Endodermal cell (in vitro differentiated cells): ENCODE measurements at places on chromosomes 4 and X. TPM values are rescaled to one million over a fixed set of nuclear protein-coding genes. Genes with fewer than 3 reads are reported as not detected.

DNA sequence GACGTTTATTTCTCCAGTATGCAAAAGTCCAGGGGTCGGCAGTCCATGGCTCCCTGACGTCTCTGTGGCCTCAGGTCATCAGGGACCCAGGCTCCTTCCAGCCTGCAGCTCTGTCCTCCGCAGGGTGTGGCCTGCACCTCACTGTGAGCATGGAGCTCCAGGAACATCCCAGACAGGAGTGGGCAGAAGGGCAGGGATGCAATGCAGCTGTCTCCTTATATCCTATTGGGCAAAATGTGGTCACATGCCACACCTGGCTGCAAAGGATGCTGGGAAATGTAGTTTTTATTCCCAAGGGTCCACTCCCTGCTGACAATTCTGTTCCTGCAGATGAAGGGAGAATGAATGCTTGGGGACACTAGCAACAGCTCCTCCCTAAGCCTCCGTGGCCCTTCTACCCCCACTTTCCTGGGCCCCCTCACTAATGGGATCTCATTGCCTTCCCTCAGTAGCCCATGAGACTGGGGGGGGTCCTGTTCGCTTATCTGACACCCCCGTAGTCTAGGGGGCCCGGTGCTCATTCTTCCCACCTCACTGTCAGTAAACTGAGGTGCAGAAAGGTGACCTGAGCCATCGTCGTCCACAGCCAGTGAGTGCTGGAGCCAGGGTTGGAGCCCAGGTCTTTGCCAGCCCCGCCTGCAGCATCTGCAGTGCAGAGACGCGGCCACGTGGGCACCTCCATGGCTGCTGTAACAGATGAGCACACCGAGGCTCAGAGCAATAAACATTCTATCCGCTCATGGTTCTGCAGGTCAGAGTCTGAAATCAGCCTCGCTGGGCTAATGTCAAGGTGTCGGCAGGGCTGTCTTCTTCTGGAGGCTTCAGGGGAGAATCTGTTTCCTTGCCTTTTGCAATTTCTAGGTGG is 5.9 kb upstream of the GRPEL1 start:
- H3K36me3 ChIP-seq: no peaks in the 10 kb centered on the region
- H3K4me3 ChIP-seq: no peak overlapping the region
- no peak overlapping the region for H3K27ac ChIP-seq
- H3K4me1 ChIP-seq: no peaks in the 10 kb centered on the region
- DNase-seq: peak; percentile 86

TLR3 gene
- not detected in 3 replicates for total RNA-seq

DNA sequence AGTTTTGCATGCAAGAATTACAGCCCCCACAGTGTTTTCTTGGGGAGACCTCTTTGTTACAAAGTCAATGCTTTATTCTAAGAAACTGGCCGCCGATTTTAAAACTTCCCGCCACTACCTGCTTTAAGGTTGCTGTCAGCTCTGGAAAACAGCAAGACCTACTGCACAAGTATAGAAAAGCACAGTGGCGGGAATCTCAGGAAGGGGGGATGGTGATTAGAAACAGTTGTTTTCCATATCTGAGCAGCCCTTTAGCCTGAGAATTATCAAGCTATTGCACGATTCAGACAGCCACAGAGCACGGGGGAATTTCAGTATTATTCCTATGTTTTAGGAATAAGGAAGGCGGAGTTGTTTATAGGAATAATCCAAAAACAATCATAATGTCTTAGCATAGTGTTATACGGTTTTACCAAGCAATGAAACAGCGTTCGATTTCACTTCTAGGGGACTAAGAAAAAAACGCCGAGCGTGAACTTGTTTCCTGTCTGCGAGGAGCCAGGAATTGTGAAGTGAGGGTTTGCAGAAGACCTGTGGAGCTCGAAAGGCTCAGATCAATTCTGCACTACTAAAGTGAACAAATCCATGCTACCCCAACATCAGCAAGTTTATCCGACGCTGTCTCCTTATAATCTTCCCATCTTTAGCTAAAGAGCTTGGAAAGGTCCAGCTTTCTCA is 81.3 kb downstream of the HMGN5 start:
- H3K27me3 ChIP-seq: peaks cover 21% of the 10 kb centered on the region
- H3K4me1 ChIP-seq: no peaks in the 10 kb centered on the region
- peak overlapping the region; percentile 7 for H3K27ac ChIP-seq
- no peaks in the 10 kb centered on the region for H3K36me3 ChIP-seq
- H3K4me3 ChIP-seq: peak overlapping the region; percentile 94

DNA sequence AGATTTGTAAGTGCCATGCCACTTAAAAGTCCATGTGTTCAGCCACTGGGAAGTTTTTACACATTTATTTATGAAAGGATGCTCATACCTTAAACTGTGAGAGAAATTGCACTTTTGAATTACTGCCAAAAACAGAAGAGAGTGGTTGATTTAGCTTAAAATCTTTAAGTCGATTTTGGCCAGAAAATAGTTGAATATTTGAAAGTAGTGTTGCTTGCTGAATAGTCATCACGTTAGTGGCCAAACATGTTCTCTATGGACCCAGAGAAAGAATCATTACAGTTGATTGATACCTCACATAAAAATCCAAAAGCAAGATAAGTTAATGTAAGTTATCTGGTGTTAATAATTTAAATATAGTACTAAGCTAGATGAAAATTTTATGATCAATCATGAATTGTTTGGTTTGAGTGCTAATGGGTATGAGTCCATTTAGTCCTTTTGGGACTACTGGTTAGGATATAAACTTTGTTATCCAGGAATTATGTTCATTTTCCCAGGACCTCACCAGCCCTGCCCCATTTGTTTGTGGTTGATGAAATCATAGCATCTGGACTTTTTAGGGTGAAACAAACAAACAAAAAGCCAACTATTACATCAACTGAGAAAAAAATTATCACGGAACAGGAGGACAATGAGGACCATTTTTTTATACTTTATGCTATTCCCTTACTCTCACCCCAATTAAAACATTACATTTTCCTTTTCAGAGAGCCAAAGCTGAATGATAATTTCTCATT is 6.3 kb downstream of the GIMD1 start:
- DNase-seq: no peak
- H3K27me3 ChIP-seq: no peaks in the 10 kb centered on the region
- H3K36me3 ChIP-seq: no peaks in the 10 kb centered on the region
- no peak overlapping the region for H3K27ac ChIP-seq
- H3K4me1 ChIP-seq: no peaks in the 10 kb centered on the region

GPR119 gene
- total RNA-seq: not detected in 2 replicates

GRCh38 chr4:1294891-1295290 is 5.2 kb downstream of the MAEA start:
- H3K27ac ChIP-seq: no peak overlapping the region
- H3K4me3 ChIP-seq: no peak overlapping the region
- no peaks in the 10 kb centered on the region for H3K27me3 ChIP-seq
- peaks cover 10% of the 10 kb centered on the region for H3K36me3 ChIP-seq

GRCh38 chr4:94461506-94461905 is 9.8 kb downstream of the PDLIM5 start:
- H3K27ac ChIP-seq: no peak overlapping the region
- H3K4me3 ChIP-seq: no peak overlapping the region
- no peaks in the 10 kb centered on the region for H3K27me3 ChIP-seq
- DNase-seq: no peak
- peaks cover 36% of the 10 kb centered on the region for H3K36me3 ChIP-seq

XAGE2 gene
- not detected in 3 replicates for total RNA-seq

GRCh38 chr4:93409035-93409434 is 419.5 kb upstream of the ATOH1 start:
- no peak overlapping the region for H3K4me3 ChIP-seq
- DNase-seq: no peak
- no peaks in the 10 kb centered on the region for H3K4me1 ChIP-seq

GAGE2A gene
- not detected in 2 replicates for total RNA-seq

DNA sequence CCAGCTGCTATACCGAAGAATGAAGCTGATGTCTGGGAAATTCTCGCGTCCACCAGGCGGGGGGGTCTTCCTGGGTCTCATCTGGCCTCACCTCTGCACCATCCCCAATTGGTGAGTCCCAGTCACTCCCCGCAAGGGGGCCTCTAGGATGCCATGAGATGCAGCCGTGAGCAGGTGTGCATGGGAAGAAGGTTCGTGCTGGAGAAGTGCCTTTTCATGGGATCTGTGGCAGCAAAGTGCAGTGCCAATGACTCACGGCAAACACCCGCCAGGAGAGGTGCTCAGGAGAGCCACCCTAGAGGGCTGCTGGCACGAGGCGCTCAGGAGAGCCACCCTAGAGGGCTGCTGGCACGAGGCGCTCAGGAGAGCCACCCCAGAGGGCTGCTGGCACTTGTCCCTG is 55.1 kb downstream of the CPZ start:
- DNase-seq: peak; percentile 45
- H3K27me3 ChIP-seq: no peaks in the 10 kb centered on the region
- H3K27ac ChIP-seq: no peak overlapping the region
- no peaks in the 10 kb centered on the region for H3K36me3 ChIP-seq
- H3K4me3 ChIP-seq: no peak overlapping the region

GRCh38 chrX:1323315-1323714 is 13.3 kb upstream of the IL3RA start:
- H3K4me3 ChIP-seq: no peak overlapping the region
- no peak overlapping the region for H3K27ac ChIP-seq
- peak; percentile 94 for DNase-seq
- no peaks in the 10 kb centered on the region for H3K27me3 ChIP-seq
- H3K36me3 ChIP-seq: no peaks in the 10 kb centered on the region

DNA sequence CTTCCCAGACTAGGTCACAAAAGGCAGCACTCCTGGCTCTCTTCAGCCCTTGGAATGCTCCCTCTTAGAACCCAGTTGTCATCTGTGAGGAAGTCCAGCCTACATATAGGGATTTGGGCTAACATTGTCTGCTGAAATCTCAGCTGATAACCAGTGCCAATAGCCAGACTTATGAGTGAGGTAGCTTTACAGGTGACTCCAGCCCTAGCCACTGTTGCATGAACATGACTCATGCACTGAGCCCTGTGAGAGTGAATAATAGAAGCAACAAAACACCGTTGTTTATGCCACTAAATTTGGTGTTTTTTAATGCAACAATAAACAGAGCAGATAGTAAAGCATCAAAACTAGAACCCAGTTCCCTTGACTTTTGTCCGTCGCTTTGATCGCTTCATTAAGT is 433.2 kb downstream of the STIM2 start:
- no peak overlapping the region for H3K4me3 ChIP-seq
- H3K36me3 ChIP-seq: no peaks in the 10 kb centered on the region
- DNase-seq: no peak
- H3K4me1 ChIP-seq: peaks cover 12% of the 10 kb centered on the region
- no peak overlapping the region for H3K27ac ChIP-seq

- no peak overlapping the region for H3K4me3 ChIP-seq
- no peak overlapping the region for H3K27ac ChIP-seq
- no peaks in the 10 kb centered on the region for H3K36me3 ChIP-seq
- DNase-seq: no peak
These were observed 32.0 kb upstream of the MAN2B2 start for GRCh38 chr4:6542951-6543350.

- H3K27ac ChIP-seq: no peak overlapping the region
- no peaks in the 10 kb centered on the region for H3K36me3 ChIP-seq
- H3K27me3 ChIP-seq: no peaks in the 10 kb centered on the region
- no peak for DNase-seq
- H3K4me1 ChIP-seq: no peaks in the 10 kb centered on the region
These were observed 46.1 kb downstream of the DCX start for GRCh38 chrX:111365770-111366325.

DNA sequence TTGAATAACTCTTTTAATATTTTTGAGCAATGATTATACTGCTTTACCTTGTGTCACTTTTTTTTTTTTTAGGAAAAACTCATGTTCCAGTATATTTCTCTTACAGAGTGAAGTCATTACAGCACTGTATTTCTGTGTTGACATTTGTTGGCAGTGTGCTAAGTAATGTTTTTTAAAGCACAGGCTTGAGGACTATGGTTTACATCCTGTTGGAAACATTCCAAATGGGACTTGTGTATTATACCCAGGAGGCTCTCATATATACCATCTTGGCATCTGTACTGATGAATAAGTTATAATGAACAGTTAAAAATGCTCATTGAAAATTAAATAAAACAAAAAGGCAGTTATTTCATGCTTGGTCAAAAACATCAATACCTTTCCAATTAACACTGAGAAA is 33.8 kb downstream of the CEP44 start:
- no peak overlapping the region for H3K27ac ChIP-seq
- no peak for DNase-seq
- peaks cover 10% of the 10 kb centered on the region for H3K36me3 ChIP-seq
- no peaks in the 10 kb centered on the region for H3K27me3 ChIP-seq

DNA sequence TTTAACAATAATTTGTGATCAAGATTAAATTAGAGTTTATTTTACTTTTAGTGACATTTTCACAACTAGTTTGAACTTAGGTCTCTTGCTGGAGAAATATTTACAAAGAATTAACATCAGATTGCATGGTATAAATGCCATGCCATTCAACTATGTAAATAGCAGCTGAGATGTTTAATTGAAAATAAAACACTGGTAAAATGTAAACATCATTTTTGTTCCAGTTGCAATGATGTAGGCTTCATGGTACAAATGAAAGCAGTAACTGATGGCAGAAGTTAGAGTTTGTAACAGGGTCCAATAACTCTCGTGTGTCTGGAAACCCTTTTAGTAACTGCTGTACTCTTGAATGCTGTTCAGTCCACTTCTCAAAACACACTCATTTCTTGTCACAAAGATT is 43.7 kb upstream of the HAND2 start:
- no peak overlapping the region for H3K4me3 ChIP-seq
- no peak for DNase-seq
- no peaks in the 10 kb centered on the region for H3K27me3 ChIP-seq
- H3K36me3 ChIP-seq: no peaks in the 10 kb centered on the region

- no peaks in the 10 kb centered on the region for H3K27me3 ChIP-seq
- no peaks in the 10 kb centered on the region for H3K36me3 ChIP-seq
- DNase-seq: no peak
- H3K4me3 ChIP-seq: no peak overlapping the region
- H3K27ac ChIP-seq: no peak overlapping the region
- no peaks in the 10 kb centered on the region for H3K4me1 ChIP-seq
These were observed 715.7 kb upstream of the HTR2C start for GRCh38 chrX:113868177-113868576.

TMPRSS11E gene
- 4.4 TPM in 2 replicates for total RNA-seq

GRCh38 chr4:146349306-146349705 is 135.0 kb downstream of the REELD1 start:
- no peaks in the 10 kb centered on the region for H3K4me1 ChIP-seq
- H3K4me3 ChIP-seq: no peak overlapping the region
- DNase-seq: no peak
- no peaks in the 10 kb centered on the region for H3K27me3 ChIP-seq
- no peaks in the 10 kb centered on the region for H3K36me3 ChIP-seq

DNA sequence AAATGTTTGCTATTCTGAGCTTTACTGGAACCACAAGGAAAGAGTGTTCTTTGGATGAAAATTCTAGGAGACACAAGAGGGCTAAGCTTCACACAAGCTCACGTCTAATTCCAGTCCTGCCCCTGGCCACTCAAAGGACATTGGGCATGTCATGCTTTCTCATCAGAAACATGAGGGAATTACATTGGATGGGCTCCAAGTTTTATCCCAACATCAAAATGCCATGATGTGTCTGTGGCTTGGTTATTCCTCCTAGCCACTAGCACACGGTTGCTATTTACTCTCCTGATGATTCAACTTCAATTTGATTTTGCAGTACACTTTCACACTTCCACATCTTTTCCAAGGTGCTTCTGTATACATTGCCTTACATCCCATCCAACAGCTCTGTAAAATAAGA is 149.6 kb upstream of the FAM9B start:
- no peak overlapping the region for H3K27ac ChIP-seq
- H3K4me3 ChIP-seq: no peak overlapping the region
- no peaks in the 10 kb centered on the region for H3K27me3 ChIP-seq
- no peaks in the 10 kb centered on the region for H3K36me3 ChIP-seq
- DNase-seq: no peak

GRCh38 chr4:139256349-139256748 is 23.7 kb downstream of the MGARP start:
- H3K27me3 ChIP-seq: no peaks in the 10 kb centered on the region
- no peak for DNase-seq
- H3K27ac ChIP-seq: no peak overlapping the region
- H3K4me1 ChIP-seq: no peaks in the 10 kb centered on the region
- no peaks in the 10 kb centered on the region for H3K36me3 ChIP-seq

MAGEB6 gene
- not detected in 2 replicates for total RNA-seq
